Pancreas (tissue), 10 donors: ENCODE measurements at places on chromosomes 3 and 15. TPM values are rescaled to one million over a fixed set of nuclear protein-coding genes. Genes with fewer than 3 reads are reported as not detected.

DNA sequence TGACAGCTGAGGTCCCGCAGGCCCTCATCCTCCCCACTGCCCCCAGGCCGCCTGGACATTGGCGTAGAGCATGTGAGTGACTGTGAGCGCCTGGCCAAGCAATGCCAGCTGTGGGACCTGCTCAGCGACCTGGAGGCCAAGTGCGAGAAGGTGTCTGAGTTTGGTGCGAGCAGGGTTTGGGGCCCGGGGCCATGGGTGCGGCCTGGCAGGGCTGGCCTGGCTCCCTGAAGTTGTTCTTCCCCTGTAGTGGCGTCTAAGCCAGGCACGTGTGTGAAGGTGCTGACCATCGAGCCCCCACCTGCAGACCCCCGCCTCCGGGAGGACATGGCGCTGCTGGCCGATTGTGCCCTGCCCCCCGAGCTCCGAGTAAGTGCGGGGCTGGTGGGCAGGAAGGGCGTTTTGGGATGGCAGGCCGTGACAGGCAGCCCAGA, 4.2 kb downstream of the ABTB1 start:
- no peak for DNase-seq

- DNase-seq: no peak
These were observed 18.4 kb downstream of the ZNF860 start for GRCh38 chr3:31999907-32000439.

DNA sequence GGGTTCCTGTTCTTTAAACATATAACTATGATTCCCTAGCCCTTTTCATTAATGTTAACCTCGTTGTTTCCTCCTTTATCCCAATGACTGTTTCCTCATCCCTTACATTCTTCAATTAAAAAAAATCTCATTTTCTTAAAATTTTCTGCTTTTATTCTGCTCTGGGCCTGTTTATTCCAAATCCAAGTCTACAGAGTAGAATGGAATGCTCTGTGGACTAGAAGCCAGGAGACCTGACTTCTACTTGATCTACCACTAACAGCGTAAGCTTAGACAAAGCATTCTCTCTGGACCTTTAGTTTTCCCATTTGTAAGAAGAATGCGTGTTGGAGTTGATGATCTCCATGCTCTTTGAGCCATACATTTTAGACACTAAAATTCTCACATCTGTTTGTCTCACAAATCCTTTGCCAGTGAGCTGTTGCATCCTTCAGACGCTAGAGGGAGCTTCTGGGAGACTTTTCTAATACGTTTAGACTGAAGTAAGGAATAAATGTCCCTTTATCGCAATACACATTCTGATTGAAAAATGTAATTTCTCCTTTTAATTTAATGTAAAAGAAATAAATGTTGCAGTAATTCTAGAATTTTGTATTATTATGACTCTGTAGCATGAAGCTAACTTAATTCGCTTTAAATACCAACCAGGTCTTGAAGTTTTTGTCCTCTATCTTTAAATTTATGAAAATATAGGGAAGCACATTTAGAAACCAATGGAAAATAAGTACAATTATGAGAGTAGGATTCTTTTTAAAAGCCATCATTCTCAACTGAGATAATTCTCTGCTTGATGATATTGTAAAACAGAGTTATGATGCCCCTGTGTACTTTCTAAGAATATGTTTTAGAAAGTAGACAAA, 21.7 kb upstream of the GMNC start:
- DNase-seq: peak; percentile 41

DNA sequence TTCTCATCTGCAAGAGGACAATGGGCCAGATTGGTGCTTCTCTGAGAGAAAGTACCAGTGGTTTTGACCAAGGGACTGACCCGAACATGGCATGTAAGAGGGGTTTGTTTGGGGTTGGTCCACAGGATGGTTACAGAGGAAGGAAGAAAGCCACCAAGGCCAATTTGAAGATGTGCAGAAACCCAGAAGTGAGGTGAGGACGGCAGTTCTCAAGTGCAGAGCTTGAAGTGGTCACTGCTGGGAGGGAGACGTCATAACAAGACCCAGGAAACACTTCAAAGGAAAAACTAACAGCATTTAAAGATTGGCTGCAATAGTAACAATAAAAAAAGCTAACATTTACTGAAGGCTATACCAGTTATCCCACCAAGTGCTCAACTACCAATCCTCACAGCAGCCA, 29.1 kb downstream of the LIPC start:
- DNase-seq: no peak

DNA sequence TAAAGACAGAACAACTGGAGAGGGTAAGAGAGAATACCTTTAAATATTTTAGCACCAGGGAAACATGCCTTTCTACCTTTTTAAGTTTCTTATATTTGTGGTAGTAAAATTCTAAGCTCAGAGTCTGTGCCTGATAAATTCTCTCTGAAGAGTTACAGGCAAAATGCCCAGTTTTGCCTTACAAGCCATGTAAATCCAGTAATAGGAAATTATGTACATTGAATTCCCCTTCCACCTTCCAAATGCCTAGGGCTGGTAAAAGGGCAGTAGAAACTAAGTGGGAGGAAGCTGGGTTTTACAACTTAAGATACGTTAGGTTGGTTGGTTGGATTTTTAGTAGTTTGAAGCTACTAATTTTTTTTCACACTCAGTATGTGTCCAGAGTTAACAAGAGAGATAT, 43.1 kb upstream of the TP63 start:
- DNase-seq: no peak

GRCh38 chr3:195103623-195104022, 167.3 kb downstream of the XXYLT1 start:
- no peak for DNase-seq

- DNase-seq: no peak
These were observed 91.7 kb downstream of the PIK3R4 start for GRCh38 chr3:130654921-130655320.

- DNase-seq: no peak
These were observed 94.0 kb downstream of the CYP19A1 start for GRCh38 chr15:51244423-51244869.

- DNase-seq: no peak
These were observed 91.2 kb upstream of the VEPH1 start for GRCh38 chr3:157594413-157594812.

DNA sequence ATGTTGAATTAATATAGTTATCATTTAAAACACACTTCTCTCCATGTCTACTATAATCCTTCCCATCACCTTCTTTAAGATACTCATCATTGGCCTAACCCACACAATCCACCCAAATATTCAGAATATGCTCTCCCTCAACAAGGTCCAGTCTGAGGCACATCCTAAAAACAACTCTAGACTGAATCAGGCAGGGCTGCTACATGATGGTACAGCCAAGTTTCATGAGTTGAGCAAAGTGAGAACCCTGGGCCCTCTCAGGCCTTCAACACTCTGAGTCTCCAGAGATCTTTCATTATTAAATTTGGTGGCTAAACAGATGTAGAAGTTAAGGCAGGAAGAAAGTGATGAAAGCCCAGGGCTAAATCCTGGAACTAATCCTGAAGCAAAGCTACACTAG, 16.2 kb downstream of the ZNF148 start:
- DNase-seq: no peak

- no peak for DNase-seq
These were observed 82.2 kb downstream of the PCCB start for GRCh38 chr3:136332302-136332701.

GRCh38 chr3:147886879-147887278, 477.7 kb downstream of the ZIC1 start:
- DNase-seq: no peak

GRCh38 chr15:31352911-31353811, 26.5 kb downstream of the KLF13 start:
- peak; percentile 64 for DNase-seq

- DNase-seq: no peak
These were observed 100.8 kb downstream of the EEFSEC start for GRCh38 chr3:128254066-128254590.

DNA sequence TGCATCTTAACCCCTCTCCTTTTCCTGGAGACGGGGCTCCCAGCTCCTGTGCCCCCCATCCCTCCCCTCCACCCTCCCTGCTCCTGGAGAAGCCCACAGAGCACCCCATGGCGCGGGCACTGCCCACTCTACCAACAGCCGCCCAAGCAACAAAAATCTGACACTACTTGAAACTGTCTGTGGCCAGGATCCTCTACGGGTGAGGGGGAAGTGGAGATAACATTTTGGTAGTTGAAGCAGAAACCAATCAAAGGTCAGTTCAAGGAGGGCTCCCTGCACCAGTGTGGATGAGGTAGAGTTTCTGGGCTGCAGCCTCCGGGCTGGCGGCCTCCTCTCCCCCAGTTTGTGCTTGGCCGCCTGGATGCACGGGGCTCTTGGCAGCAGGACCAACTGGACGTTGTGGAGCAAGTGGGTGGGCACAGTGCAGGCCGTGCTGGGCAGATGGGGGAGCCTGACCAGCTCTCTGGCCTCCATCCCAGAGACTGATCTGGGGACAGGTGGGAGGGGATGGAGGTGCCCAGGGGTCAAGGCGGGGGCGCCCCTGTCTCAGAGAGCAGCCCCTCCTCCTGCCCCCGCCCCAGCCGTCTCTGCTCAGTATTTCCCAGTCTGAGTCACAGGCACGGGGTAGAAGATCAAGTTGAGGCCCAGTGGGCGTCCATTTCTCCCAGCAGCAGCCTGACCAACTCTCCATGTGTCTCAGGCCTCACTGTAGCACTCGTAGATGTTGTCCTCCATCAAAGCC, 12.8 kb downstream of the H1-8 start:
- no peak for DNase-seq

DNA sequence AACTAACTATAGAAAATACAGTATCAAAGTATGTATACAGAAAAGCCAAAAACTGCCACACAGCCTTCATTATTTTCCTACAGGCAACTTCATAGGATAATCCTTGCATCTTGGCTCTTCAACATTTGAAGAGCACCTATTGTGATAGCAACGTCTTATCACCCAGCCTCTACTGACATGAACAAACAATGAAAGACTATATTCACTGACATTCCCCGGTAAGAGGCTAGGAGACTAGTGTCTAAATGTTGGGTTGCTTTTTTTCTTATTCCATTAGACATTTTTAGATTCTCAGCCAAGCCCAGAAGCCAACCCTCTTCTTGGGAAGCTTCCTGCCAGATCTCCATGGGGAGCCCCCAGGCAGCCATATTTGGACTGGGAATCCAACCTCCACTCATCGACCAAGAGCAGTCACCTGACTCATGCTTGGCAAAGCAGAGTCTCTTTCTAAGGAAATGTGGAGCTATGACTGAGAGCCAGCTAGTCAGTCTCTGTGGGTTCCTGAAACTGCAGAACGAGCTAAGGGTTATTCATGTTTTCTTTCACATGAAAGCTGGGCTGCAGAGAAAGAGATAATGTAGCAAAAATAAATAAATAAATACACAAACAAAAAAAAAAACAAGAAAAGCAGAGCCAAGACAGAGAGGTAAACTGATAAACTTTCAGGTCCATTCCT, 227.5 kb downstream of the MAGI1 start:
- no peak for DNase-seq

DNA sequence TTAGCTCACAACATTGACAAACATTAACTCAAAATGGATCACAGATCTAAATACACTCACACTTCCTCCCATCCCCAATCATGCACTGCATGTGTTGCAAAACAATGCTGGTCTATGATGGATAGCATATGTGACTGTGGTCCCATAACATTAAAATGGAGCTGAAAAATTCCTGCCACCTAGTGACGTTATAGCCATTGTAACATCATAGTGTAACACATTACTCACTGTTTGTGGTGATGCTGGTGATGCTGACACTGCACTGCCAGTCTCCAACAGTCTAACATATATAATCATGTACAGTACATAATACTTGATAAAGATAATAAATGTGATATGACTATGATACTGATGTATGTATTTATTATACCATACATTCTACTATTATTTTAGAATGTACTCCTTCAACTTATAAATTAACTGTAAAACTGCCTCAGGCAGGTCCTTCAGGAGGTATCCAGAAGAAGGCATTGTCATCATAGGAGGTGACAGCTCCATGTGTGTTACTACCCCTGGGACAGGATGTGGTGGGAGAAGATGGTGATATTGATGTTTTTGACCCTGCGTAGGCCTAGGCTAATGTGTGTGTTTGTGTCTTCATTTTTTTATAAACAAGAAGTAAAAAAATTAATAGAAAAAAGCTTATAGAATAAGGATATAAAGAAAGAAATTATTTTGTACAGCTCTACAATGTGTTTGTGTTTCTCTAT, 41.3 kb downstream of the TXNRD3 start:
- no peak for DNase-seq

GRCh38 chr3:106004137-106004681, 135.4 kb upstream of the CBLB start:
- no peak for DNase-seq

GRCh38 chr3:40872258-40872920, 326.9 kb upstream of the CTNNB1 start:
- DNase-seq: no peak

- DNase-seq: no peak
These were observed 12.5 kb downstream of the XYLB start for GRCh38 chr3:38359038-38359437.

DNA sequence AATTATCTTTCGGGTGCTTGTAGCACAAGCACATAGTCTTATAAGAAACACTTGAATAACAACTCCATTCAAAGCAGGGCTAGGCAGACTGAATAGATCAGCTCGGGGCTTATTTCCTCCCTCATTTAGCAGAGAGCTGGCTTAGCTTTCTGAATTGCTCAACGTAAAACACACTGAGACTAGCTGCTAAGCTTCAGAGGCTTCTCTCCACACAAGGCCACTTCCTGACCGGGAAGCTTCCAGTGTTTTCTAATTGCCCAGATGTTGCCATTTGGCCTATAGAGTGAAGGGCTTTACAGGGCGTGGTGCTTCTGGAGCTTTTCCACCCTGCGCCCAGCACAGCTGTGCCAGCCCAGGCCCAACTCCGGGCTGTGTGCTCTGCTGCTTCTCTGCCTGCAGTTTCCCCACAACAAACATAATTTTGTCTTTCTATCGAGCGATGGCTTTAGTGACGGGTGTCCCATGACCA, 16.6 kb downstream of the FAM240A start:
- DNase-seq: no peak

GRCh38 chr3:41991437-41991836, 29.5 kb upstream of the ULK4 start:
- no peak for DNase-seq

- DNase-seq: no peak
These were observed 1114.8 kb downstream of the ROBO2 start for GRCh38 chr3:78154521-78155186.

- no peak for DNase-seq
These were observed 38.0 kb upstream of the XCR1 start for GRCh38 chr3:46065294-46065705.

The ALDH1A3 gene
- 6.7 TPM for total RNA-seq

The PLA1A gene
- total RNA-seq: 0.95 TPM

The MFAP1 gene
- 6.9 TPM for total RNA-seq

The PLA2G4D gene
- total RNA-seq: not detected

The TNFAIP8L3 gene
- 0.63 TPM for total RNA-seq

The VGLL3 gene
- total RNA-seq: 4.0 TPM

The UTS2B gene
- 0.35 TPM for total RNA-seq

The GOLGA8R gene
- 2.2 TPM for total RNA-seq

The LDHAL6B gene
- total RNA-seq: not detected

The IGSF11 gene
- 6.4 TPM for total RNA-seq

The LRRC49 gene
- total RNA-seq: 2.2 TPM

The IL20RB gene
- total RNA-seq: 0.31 TPM

The GP9 gene
- total RNA-seq: not detected

The AHSG gene
- 0.12 TPM for total RNA-seq
